ENCODE measurements at places on chromosomes 4 and X. TPM values are rescaled to one million over a fixed set of nuclear protein-coding genes. Genes with fewer than 3 reads are reported as not detected.

Gene CXCL5
- 0.12 TPM for total RNA-seq

Gene RASL11B
- total RNA-seq, result 6.8 TPM

Gene DCAF4L1
- total RNA-seq, result 0.06 TPM

GRCh38 chrX:66015152-66015831, 24.6 kb downstream of the VSIG4 start:
- no peak for DNase-seq

GRCh38 chr4:120056246-120056645, 10.4 kb downstream of the MAD2L1 start:
- no peak for DNase-seq

DNA sequence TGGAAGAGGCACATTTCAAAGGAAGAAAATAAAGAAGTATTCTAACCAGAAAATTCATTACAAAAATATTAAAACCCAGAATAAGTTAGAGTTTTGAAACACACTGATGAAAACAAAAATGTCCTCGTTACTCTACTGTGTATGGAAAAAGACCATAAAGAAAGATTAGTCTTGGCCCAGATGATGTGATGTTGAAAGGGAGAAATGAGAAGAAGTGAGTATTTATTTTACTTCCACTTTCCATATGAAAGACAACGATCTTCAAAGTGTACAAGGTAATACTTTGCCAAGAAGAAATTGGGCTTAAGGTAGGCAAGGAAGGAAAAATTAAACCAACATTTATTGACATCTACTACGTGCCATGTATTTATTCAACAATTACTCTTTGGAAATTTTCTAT, 48.6 kb upstream of the EMCN start:
- no peak for DNase-seq

Gene MAGEE1
- 3.6 TPM for total RNA-seq

DNA sequence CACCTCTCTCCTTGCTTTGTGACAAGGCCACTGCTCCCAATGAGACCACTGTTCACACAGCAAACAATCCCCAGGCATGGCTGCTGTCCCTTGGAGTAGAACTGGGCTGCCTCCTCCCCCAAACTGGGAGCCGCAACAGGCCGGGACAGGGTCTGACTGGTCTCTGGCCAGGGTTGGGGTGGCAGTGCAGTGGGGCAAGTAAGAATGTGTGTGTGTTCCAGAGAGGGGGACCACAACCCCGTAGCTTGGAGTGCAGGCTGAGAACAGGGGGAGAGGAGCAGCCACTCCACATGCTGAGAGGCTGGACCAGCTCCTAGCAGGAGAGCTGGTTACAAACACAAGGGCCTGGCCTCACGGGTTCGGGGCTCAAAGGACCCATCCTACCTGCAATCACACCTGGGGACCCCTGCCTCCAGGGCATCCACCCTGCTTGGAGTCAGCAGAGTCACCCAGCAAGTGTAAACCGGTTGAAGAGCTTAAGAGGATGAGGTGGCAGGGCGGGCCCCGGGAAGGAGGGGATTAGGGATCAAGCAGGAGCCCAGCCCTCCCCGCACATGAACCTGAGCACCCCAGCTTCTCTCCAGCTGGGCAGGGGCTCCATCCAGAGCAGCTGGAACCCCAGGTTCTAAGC, 3.8 kb upstream of the ZNF185 start:
- DNase-seq, result no peak

Gene MEPE
- not detected for total RNA-seq

- no peak for DNase-seq
These were observed 18.6 kb downstream of the CLCN4 start for GRCh38 chrX:10175319-10175871.

GRCh38 chr4:848803-849477, 23.0 kb upstream of the CPLX1 start:
- DNase-seq, result no peak

Gene SMARCA5
- 114 TPM for total RNA-seq

Gene FAM53A
- total RNA-seq, result 10.3 TPM

Gene CTAG1B
- not detected for total RNA-seq

GRCh38 chrX:73562984-73563737, at the start of gene CHIC1:
CHIC1 (plus strand) TSS chrX:73563197; CDS start chrX:73563285, 88 bp downstream.
- peak; percentile 83 for DNase-seq

Gene MAGEB3
- total RNA-seq, result not detected

Gene RAB33A
- 5.1 TPM for total RNA-seq

- DNase-seq, result no peak
These were observed 369.8 kb downstream of the UNC5C start for GRCh38 chr4:95178938-95179337.

Gene DOK7
- not detected for total RNA-seq
